T-helper 17 cell (primary cell): ENCODE measurements at places on chromosomes 7 and 10.

- DNase-seq, result no peak
Measured at GRCh38 chr7:14201353-14201752, 211.9 kb upstream of the ETV1 start.

DNA sequence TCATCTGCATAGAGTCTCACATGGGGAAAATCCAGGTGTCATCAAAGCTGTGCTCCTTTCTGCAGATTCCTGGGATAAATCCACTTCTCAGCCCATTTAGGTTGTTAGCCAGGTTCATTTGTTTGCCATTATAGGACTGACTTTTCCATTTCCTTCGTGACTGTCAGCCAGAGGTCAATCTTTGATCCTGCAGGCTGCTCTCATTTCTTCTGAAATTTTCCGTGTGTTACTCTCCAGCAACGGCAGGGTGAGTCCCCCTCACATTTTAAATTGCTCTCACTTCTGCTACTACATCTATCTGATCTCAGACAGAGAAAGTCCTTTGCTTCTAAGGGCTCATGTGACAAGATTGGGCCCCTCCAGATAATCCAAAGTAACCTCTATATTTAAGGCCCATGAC is 150.7 kb upstream of the BET1 start:
- no peak for DNase-seq

- no peak for DNase-seq
Measured at GRCh38 chr7:132930881-132931280, 151.0 kb downstream of the CHCHD3 start.

DNA sequence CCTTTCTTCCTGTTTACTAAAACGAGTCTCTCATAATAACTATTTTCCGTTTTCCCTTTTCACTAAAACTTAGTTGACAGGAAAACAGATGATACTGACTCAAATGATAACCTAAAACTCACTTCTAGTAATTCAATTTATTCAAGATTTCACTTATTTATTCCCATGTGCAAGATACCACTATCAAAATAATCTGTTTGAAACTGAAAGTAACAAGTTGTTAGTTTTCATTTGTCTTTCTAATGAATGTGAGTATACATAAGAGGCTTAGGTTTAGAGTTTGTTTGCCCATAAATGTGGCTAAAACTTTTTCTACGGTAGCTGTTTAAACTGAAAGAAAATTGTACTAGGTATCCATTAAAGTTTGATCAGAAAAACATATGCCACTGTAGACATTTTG is 314.9 kb upstream of the STEAP1 start:
- DNase-seq, result no peak

GRCh38 chr10:51468424-51468823 is 231.0 kb downstream of the CSTF2T start:
- DNase-seq, result no peak
